GM12878 (cell line): ENCODE measurements at places on chromosomes 2 and 18. TPM values are rescaled to one million over a fixed set of nuclear protein-coding genes. Genes with fewer than 3 reads are reported as not detected.

GRCh38 chr2:236675051-236675450, 105.4 kb downstream of the ACKR3 start:
- no peaks in the 10 kb centered on the region for H3K36me3 ChIP-seq
- H3K4me3 ChIP-seq: no peak overlapping the region
- H3K4me1 ChIP-seq: no peaks in the 10 kb centered on the region
- no peaks in the 10 kb centered on the region for H3K27me3 ChIP-seq
- no peak for DNase-seq

DNA sequence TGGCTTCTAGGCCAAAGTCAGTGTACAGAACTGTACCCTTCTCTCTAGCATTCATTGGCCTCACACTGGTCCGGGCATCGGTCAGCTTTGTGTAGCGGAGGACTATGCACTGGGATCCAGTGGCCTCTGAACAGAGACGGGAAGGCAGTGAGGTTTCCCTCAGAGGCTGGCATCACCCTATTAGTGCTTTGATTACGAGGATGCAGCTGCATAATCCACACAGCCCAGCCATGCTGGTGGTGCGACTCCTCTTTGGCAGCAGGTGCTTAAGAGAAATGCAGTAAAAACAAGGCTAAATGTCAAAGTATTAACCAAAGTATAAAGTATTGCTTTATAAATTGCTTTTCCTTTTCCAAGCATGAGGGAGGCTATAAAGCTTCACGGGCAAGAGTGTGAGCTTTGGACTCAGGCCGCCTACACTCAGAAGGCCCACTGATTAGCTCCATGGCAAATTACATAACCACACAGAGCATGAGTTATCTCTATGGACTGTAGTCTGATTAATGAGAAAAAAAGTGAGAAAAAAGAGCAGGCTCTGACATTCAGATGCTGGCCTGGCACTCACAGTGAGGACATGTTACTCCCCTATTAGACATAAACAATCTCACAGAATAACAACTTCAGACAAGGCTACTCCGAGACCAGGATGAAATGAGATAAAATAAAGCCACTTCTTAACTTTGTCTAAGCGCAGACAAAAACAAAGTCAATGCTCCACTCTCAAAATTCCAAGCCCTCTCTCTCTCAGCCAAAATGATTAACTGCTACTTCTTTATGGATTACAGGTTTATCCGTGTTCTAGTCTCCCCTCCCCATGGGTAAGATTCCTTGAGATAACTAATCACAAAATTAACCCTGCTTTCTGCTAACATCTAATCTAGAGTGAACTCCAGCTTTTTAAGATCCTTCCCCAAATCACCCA, 6.4 kb upstream of the CRYGC start:
- no peak for DNase-seq
- H3K4me1 ChIP-seq: peaks cover 2% of the 10 kb centered on the region; the same call in 1 of the 2 replicates
- no peaks in the 10 kb centered on the region for H3K36me3 ChIP-seq
- no peaks in the 10 kb centered on the region for H3K27me3 ChIP-seq
- no peak overlapping the region for H3K27ac ChIP-seq

Gene CYRIA
- total RNA-seq: 9.2 and 11.2 TPM in 2 replicates

Gene SERPINB10
- 17.5 and 21.6 TPM in 2 replicates for total RNA-seq

Gene TBR1
- not detected in 2 replicates for total RNA-seq

GRCh38 chr2:1607971-1608688, 136.2 kb downstream of the PXDN start:
- no peak overlapping the region for H3K4me3 ChIP-seq
- DNase-seq: no peak
- no peaks in the 10 kb centered on the region for H3K36me3 ChIP-seq

GRCh38 chr2:127196998-127197397, 23.1 kb downstream of the CYP27C1 start:
- no peaks in the 10 kb centered on the region for H3K4me1 ChIP-seq
- H3K36me3 ChIP-seq: no peaks in the 10 kb centered on the region
- H3K27ac ChIP-seq: no peak overlapping the region
- peak; percentile 11 for DNase-seq
- H3K4me3 ChIP-seq: peak overlapping the region; percentile 2; the same call in 1 of the 2 replicates

- no peak overlapping the region for H3K27ac ChIP-seq
- H3K27me3 ChIP-seq: no peaks in the 10 kb centered on the region
- H3K4me3 ChIP-seq: no peak overlapping the region
- H3K36me3 ChIP-seq: no peaks in the 10 kb centered on the region
- no peak for DNase-seq
Measured at GRCh38 chr2:144796936-144797335, 277.0 kb upstream of the ZEB2 start.

- no peak overlapping the region for H3K4me3 ChIP-seq
- H3K4me1 ChIP-seq: no peaks in the 10 kb centered on the region
- no peak overlapping the region for H3K27ac ChIP-seq
- H3K36me3 ChIP-seq: no peaks in the 10 kb centered on the region
- no peak for DNase-seq
- H3K27me3 ChIP-seq: no peaks in the 10 kb centered on the region; the same call in 1 of the 2 replicates
Measured at GRCh38 chr18:12595571-12596255, 62.2 kb downstream of the SPIRE1 start.

DNA sequence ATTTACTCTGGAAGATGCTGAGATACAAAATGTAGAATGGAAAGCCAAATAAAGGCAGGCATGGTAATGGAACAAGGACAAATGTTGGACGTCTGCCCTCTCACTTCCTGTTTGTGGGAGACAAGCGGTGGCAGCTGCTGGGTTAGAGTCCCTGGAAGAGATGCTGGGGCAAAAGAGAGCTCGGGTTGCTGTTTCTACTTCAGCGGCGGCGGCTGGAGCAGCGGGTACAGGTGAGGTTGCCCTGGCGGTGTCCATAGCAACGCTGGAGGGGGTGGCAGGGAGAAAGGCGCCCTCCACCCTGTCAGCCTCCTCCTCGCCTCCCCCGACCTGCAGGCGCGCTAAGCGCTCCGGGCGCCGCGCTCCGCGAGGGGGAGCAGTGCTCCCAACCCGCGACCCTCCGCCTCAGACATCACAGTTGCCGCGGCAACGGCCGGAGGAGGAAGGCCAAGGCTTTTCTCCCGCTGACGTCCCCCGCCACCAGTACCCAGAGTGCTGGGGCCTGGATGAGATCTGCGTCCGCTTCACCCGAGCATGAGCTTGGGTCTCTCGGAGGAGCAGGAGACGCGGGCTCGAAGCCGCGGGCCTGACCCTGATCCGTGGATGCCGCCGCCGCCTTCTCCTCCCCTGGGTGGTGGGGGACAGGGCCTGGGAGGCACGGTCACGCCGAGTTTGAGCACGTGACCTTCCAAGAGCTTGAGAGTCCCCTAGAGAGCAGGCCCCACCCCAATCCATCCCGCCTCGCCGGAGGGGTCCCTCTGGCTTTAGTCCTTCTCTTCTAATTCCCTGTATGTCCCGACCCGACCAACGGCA, 65.6 kb downstream of the NOL4 start:
- no peak for DNase-seq
- no peaks in the 10 kb centered on the region for H3K27me3 ChIP-seq
- no peak overlapping the region for H3K27ac ChIP-seq
- H3K4me3 ChIP-seq: no peak overlapping the region
- H3K36me3 ChIP-seq: no peaks in the 10 kb centered on the region
- H3K4me1 ChIP-seq: no peaks in the 10 kb centered on the region

Gene VWA3B
- total RNA-seq: not detected in 2 replicates

DNA sequence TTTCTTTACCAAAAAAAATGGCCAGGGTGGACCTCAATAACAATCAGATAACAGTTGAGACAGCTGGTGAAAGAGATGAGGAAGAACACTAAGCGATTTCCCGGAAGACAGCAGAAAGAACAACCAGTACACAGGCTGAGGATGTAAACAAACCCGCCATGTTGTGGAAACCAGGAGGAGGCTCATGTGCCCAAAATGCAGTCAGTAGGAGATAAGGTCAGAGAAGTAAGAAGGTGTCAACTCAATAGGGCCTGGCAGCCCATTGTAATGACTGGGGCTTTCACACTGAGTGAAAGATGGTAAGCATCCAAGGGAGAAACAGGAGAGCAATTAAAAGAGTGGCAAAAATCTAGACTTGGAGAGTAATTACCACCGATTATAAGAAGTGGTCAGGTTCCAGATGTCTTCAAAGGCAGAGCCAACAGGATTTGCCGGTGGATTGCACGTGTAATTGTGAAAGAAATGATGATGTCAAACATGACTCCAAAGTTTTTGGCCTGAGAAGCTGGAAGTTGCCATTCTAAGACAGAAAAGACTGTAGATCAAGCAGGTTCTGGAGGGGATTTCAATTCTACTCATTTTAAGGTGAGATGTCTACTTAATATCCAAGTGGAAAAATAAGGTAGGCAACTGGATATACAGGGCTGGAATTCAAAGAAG, 77.7 kb upstream of the CYP1B1 start:
- no peak overlapping the region for H3K4me3 ChIP-seq
- no peak for DNase-seq
- no peak overlapping the region for H3K27ac ChIP-seq
- H3K36me3 ChIP-seq: no peaks in the 10 kb centered on the region
- H3K4me1 ChIP-seq: peaks cover 8% of the 10 kb centered on the region; the same call in 1 of the 2 replicates

Gene ALPP
- not detected in 2 replicates for total RNA-seq

Gene HOXD13
- total RNA-seq: not detected in 2 replicates

Gene TDRD15
- not detected in 2 replicates for total RNA-seq

DNA sequence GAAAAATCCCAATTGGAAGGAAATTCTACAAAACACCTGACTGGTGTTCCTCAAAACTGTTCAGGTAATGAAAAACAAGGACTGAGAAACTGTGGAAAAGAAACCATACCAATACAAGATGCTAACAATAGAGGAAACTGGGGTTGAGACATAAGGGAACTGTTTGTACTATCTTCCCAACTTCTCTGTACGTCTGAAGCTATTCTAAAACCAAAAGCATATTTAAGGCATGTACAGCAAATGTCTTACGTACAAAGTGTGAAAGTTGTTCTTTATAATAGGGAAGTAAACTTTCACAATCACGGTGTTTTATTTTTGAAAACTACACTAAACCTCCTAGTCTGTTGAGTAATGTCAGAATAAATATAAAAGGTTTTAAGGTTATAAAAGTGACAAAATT, 776.1 kb upstream of the RAB6C start:
- no peaks in the 10 kb centered on the region for H3K4me1 ChIP-seq
- no peak overlapping the region for H3K27ac ChIP-seq
- no peaks in the 10 kb centered on the region for H3K27me3 ChIP-seq
- no peaks in the 10 kb centered on the region for H3K36me3 ChIP-seq

Gene SPATA3
- 0.19 TPM in 1 of 2 replicates, not detected in the other for total RNA-seq

DNA sequence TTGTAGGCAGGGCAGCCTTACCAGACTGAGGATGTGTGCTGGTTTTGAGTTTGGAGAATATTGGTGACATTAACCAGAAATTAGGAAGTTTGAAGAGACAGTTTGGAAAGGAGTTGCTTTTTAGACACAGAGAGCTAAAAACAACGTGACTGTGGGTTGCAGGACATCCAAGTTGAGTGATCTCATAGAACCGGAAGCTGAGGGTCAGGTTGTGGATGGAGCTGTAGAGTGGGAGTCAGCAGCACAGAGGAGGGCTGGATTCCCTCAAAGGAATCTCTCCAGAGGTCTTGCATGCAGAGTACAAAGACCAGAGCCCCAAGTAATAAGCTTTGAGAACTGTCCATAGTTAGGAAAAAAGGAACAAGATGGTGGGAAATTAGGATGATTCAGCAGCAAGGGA, 9.3 kb downstream of the MAPRE3 start:
- H3K4me1 ChIP-seq: no peaks in the 10 kb centered on the region
- no peaks in the 10 kb centered on the region; the same call in none of the 2 replicates for H3K27me3 ChIP-seq
- no peak for DNase-seq
- H3K36me3 ChIP-seq: no peaks in the 10 kb centered on the region

- no peak for DNase-seq
- no peaks in the 10 kb centered on the region for H3K36me3 ChIP-seq
- no peaks in the 10 kb centered on the region for H3K4me1 ChIP-seq
- no peaks in the 10 kb centered on the region for H3K27me3 ChIP-seq
Measured at GRCh38 chr18:8744656-8745055, 39.3 kb downstream of the MTCL1 start.

- no peak overlapping the region for H3K27ac ChIP-seq
- H3K36me3 ChIP-seq: peaks cover 3% of the 10 kb centered on the region; the same call in 1 of the 2 replicates
- no peaks in the 10 kb centered on the region for H3K27me3 ChIP-seq
- no peak overlapping the region for H3K4me3 ChIP-seq
- no peak for DNase-seq
Measured at GRCh38 chr18:76948345-76948744, 126.0 kb downstream of the ZNF236 start.
